ENCODE measurements at places on chromosomes 4 and X.
A peak's percentile ranks its signal among the peaks of the same experiment; 100 is the strongest.

DNA sequence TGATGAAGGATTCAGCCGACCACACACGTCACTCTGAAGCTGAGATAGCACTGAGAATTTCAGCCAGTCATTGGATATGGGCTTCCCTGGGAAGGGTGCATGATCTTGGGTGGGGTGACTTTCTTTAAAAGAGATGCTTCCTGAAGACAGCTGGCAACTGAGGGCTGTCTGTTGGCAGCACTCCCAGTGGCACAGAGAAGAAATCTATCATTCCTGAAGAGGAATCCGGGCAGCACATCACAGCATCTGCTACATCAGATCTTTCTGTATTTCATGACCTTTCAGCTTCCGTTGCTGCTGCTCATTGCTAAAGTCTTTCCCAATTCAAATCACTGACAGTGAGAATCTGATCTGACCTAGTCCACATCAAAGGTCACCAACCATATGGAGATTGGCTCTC, 193.8 kb upstream of the RBPJ start:
- DNase-seq, result no peak

DNA sequence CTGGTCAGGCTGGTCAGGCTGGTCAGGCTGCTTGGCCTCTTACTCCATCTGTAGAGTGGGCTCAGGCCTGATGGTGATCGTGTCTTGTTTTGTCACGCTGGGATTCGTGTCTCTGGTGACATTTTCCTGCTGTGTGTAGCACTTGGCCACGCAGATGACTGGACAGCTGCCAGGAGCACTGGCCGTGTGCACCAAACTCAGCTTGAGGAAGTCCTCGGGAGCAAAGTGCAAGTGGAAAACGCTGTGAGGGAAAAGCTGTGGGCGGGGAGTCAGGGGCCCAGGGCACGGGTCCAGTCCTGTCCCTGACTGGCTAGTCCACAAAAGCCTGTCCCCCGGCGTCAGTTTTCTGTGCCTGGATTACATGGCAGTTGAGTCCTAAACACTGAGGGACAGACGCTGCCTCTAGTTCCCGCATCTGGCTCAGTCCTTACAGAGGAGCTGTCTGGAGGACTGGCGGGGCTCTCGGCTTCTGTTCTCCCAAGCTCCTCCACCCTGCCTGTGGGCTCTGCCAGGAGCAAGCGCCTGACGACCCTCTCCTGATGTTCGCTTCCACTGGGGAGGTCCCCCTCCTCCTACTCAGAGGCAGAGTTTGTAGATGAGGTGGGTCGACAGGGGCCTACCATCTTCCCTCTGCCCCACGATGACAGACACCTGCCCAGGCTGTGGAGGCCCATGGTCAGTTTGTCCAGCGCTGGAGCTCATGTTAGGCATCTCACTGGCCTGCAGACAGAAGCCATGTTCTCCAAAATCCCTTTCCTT, 35.9 kb upstream of the GRPEL1 start:
- peak; percentile 89 for DNase-seq

- DNase-seq, result no peak
Observed at GRCh38 chr4:154406018-154406795, 85.4 kb downstream of the DCHS2 start.

GRCh38 chr4:110503270-110504083, 27.5 kb downstream of the ENPEP start:
- DNase-seq, result no peak

- no peak for DNase-seq
Observed at GRCh38 chr4:95289028-95289634, 259.6 kb downstream of the UNC5C start.

GRCh38 chrX:16920075-16920474, 26.4 kb upstream of the REPS2 start:
- no peak for DNase-seq

DNA sequence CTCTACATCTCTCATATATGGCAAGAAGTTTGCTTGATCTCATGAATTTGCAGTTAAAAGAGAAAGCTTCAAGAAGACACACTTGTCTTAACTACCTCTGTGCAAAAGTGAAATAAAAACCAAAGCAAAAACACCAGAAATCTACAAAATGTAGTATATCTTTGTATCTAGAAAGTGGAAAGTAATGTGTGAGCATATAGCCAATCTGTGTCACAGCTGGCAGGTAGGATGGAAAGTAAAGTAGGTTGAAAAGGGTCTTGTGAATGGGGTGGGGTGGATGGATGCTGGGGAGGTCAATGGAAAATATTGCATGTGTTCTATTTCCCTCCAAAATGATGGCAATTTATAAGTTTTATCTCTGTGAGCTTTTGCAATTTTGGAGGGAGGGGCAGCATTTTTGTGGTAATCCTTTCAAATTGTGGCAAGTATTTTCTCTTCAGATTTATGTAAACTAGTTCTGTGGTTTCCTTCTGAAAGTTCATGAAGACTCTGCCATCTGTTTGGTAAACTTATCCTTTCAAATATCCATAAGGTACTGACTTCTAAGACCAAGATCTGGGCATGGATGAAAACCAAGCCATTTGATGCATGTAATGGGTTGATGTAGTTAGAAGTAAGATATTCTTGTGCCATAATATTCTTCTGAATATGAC, 215.9 kb upstream of the GIMD1 start:
- DNase-seq, result no peak

DNA sequence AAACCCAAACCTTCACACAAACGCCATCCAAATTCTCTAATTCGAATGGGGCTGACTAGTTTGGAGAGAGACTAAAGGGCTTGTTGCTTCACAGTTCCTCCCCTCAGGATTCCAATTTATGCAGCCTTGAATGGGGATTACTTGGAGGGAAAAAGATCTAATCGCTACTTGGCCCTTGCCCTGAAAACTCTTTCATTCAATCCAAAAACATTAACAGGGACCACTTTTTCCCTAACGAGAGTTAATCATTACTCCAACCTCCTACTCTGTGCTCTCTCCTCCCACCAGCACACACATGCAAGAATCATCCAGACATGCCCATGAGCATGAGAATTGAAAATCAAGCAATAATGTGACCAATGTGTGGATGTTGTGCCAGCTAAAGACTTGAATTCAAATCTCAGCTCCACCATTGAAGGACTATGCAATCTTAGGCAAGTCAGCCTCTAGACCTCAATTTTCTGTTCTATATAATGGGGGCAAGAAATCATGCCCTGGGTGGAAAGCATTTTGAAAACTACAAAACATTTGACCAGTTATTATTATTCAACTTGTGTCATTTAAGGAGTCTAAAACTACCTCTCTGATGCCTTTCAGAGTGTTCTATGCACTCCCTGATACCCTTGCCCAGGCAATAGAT, 34.3 kb upstream of the GPC3 start:
- DNase-seq, result no peak

- DNase-seq, result no peak
Observed at GRCh38 chrX:24479924-24480323, 14.8 kb downstream of the PDK3 start.

GRCh38 chr4:122053186-122053585, 98.9 kb upstream of the BLTP1 start:
- no peak for DNase-seq

- DNase-seq, result no peak
Observed at GRCh38 chr4:182736207-182736606, 181.0 kb downstream of the DCTD start.

GRCh38 chrX:71128915-71129765, 10.7 kb downstream of the MED12 start:
- peak; percentile 79 for DNase-seq

- peak; percentile 32 for DNase-seq
Observed at GRCh38 chr4:1472911-1473518, 66.8 kb upstream of the NKX1-1 start.

DNA sequence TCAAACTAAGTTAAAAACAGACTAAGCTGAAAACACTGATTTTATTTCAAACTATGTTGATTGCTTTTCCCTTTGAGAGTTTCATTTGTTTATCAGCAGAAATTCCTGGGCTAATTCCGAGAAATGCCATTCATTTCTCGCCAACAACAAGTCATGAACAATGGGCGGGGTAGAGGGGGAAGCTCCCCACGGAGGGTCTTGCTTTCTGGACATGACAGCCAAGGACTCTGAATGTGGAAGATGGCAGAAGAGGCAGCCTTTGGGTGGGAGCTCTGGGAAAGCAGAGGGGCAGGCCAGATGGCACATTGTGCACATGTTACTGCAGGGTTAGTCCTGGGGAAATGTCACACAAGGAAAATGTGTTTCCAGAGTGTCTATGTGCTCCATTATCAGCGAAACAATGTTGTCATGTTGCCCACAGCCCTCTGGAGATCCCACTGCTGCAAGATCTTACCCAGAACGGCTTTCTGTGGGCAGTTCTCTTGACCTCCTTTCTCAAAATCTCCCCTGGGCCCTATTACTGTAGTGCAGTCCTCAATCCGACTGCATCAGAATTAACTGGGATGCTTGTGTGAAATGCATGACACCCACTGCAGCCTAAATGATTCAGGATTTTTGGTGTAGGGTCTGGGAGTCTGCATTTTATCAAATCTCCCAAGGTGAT, 45.0 kb downstream of the CHRDL1 start:
- no peak for DNase-seq

DNA sequence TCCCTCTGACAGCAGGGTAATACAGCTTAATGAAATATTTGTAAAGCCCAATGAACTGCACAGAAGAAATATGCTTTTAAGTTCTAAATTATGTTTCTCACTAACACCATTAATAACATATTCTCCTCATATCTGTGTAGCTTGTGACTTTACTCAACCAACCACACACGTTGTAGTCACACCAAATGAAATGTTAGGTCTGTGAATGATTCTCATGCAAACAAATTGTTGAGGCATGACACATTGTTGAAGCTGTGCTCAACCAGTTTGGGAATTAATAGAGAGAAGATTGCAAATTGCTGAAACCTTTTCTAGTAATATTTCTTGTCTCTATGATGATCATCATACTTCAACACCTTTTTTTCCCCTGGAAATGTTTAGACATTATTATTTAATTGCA, 645.9 kb downstream of the PCDH7 start:
- DNase-seq, result no peak

DNA sequence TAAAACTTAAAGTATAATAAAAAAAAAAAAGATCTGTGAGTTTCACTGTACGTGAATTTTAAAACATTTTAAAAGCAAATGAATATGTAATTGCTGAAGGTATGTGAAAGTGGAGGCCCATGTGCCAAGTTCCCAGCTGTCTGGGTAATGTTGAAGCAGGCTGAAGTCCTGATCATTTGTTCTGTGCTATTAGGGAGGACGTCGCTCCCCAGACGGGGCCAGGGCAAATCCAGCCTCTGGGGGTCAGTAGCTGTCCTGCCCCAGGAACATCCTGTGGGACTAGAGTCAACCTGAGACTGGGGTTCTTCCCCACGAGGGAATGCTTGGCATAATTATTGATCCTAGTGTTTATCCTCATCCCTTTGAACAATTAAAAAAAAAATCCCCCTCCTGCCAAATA, 48.8 kb downstream of the PDE5A start:
- no peak for DNase-seq

DNA sequence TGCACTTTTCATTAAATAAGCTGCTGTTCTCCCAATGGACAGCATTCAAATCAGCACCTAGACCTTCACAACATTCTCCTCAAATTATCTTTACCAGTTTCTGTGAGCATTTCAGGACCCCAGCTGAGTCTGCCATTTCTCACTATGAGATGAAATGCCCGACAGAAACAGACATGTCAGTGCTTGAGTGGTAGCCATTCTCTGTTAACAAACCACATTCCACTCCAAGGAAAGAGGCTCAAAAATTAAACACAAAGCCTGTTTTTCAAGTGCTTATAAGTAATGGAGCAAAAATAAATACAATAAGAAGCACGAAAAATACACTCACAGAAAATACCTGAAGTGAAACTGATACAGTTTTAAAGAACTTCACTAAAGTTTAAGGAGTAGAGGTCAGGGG, 320.2 kb upstream of the PRPS2 start:
- no peak for DNase-seq

GRCh38 chr4:183185018-183185417, 86.0 kb downstream of the WWC2 start:
- DNase-seq, result no peak

DNA sequence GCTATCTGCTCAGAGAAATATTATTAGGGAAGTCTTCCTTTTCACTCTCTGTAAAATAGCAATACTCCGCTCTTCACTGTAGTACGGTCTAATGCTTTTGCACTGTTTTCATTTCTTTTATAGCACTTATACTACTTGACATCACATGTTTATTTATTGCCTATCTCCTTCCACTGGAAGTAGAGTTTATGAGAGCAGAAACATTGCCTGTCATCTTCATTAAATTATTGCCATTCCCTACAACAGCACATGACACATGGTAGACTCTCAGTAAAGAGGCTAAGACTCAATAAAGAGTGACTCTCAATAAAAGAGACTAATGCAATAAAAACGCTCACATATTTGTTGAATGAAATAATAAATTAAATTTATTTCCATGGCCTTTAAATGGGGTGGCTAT, 241.3 kb upstream of the MAGEC2 start:
- no peak for DNase-seq

- no peak for DNase-seq
Observed at GRCh38 chr4:142331646-142332045, 514.5 kb downstream of the INPP4B start.

DNA sequence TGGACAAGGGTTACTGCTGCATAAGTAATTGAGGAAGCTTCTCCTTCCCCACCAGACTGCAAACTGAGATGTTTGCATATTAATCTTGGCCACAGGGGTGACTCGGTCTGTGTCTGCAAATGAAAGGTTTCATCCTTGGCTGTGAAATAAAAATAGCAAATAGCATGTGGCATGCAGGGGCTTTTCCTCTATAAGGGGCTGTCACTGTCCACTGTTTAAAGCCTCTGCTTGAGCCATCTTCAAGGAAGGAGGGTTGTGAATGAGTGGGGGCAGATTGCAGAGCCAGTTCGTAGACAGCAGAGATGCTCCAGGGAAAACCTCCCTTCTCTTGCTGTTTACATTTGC, 33.3 kb downstream of the TMSB4X start:
- DNase-seq, result no peak

DNA sequence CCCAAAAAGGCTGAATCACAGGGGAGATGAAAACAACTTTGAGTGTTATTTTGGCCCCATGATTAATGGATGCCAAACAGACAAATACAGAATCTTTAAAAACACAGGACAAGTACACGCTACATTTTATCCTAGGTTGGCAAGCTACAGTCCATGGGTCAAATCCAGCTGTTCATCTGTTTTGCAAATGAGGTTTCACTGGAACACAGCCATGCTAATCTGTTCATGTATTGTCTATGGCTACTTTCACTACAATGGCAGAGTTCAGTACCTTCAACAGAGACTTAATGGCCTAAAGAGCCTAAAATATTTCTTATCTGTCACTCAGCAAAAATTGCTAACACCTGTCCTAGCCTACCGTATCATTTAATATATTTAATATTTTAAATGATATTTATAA, 1548.5 kb upstream of the IGFBP7 start:
- no peak for DNase-seq

- DNase-seq, result peak; percentile 75
Observed at GRCh38 chrX:72306851-72307645, 1.3 kb upstream of the CITED1 start.

- no peak for DNase-seq
Observed at GRCh38 chrX:109952985-109953905, 49.7 kb upstream of the TMEM164 start.

GRCh38 chrX:33190016-33190415, 21.3 kb downstream of the DMD start:
- DNase-seq, result no peak

GRCh38 chrX:3990569-3990968, 277.1 kb upstream of the PRKX start:
- no peak for DNase-seq

- no peak for DNase-seq
Observed at GRCh38 chrX:96474029-96474740, 210.5 kb upstream of the DIAPH2 start.

- DNase-seq, result no peak
Observed at GRCh38 chr4:175306436-175306835, 388.3 kb downstream of the ADAM29 start.

- no peak for DNase-seq
Observed at GRCh38 chr4:48058617-48059530, 42.3 kb downstream of the NIPAL1 start.

GRCh38 chrX:37820646-37821045, 26.7 kb downstream of the DYNLT3 start:
- DNase-seq, result no peak
